Stimulated activated CD8-positive, alpha-beta memory T cell treated with anti-CD3 and anti-CD28 coated beads, Interleukin-4, amount 100 ng/mL, for 4 hours (primary cell): ENCODE measurements at places on chromosomes 6 and 20.

DNA sequence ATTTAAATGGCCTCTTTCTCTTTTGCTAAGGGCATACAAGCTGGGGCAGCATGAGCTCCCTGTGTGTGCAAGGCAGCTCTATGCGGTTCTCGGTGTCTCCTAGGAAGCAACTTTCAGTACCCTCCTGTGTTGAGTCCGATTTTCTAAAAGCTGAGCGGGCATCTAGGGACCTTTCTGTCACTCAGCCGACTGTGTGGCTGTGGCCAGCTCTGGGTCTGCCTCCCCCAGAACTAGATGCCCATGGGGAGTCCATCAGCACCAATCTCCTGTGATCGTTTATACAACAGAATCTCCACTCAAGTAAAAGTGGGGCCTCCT lies 7.5 kb downstream of the NELFCD start:
- DNase-seq: no peak

- DNase-seq: no peak
Observed at GRCh38 chr6:158831571-158831970, 12.4 kb upstream of the EZR start.

GRCh38 chr20:951384-952169 lies 35.4 kb upstream of the ANGPT4 start:
- DNase-seq: no peak

GRCh38 chr6:77740380-77740779 lies 87.5 kb downstream of the MEI4 start:
- no peak for DNase-seq

DNA sequence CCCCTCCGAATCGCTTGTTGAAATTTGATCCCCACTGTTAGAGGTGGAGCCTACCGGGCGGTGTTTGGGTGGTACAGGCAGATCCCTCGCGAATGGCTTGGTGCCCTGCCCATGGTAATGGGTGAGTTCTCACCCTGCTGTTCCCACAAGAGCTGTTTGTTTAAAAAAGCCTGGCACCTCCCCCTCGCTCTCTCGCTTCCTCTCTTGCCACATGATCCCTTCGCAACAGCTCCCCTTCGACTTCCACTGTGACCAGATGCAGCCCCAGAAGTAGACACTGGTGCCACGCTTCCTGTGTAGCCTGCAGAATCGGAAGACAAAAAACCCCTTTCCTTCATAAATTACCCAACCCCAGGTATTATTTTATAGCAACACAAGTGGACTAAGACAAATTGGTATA lies 292.2 kb upstream of the QKI start:
- no peak for DNase-seq

GRCh38 chr6:130129762-130130246 lies 92.9 kb downstream of the SAMD3 start:
- DNase-seq: no peak

- DNase-seq: no peak
Observed at GRCh38 chr6:127590344-127590743, 13.4 kb downstream of the C6orf58 start.

DNA sequence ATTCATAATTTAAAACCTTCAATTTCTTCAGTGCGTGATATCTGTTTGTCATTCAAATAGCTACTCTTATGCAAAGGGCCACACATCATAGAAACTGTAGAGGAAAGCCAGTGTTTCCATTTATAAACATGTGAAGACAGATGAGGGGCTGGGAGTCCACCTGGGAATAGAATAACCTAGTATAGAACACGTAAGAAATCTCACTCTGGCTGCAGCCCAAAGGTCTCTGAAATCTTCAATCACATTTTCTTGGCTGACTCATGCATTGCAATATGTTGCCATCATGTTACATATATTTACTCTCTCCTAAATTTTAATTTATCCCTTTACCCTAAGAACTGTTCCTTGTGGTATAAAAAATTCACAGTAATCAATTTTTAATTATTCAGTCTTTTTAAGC lies 123.2 kb downstream of the ELOVL4 start:
- no peak for DNase-seq

DNA sequence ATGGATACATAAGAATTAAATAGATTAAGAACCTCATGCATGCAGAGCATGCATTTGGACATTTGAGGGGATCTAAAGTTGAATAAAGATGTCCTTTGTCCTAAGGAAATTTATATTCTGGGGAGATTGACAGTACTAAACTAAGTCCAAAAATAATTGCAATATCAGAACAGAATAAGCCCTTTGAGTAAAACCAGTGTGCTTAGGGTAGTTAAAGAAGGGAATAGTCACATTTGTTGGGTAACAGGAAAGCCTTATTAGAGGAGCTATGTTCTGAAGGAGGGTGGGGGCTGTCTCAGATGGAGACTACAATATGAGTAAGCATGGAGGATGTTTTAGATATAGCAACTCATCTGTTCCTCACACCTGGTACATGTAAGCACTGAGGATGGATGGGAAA lies 35.8 kb downstream of the CDC5L start:
- no peak for DNase-seq

- no peak for DNase-seq
Observed at GRCh38 chr20:63370618-63371187, 9.6 kb upstream of the CHRNA4 start.

DNA sequence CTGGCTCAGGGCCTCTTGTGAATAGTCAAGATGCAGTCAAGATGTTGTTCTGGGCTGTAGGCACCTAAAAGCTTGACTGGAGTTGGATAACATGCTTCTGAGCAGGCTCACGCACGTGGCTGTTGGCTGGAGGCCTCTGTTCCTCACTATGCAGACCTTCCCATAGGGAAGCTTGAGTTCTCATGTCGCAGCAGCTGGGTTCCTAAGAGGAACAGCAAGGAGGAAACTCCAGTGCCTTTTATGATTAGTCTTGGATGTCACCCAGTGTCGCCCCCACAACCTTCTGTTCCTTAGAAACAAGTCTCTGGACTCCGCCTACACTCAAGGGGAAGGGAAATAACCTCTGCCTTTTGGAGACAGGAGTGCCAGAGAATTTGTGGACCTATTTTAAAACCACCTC lies 210.7 kb downstream of the BCAS1 start:
- DNase-seq: no peak

- DNase-seq: no peak
Observed at GRCh38 chr6:28134015-28134414, 7.7 kb upstream of the ZKSCAN8 start.

DNA sequence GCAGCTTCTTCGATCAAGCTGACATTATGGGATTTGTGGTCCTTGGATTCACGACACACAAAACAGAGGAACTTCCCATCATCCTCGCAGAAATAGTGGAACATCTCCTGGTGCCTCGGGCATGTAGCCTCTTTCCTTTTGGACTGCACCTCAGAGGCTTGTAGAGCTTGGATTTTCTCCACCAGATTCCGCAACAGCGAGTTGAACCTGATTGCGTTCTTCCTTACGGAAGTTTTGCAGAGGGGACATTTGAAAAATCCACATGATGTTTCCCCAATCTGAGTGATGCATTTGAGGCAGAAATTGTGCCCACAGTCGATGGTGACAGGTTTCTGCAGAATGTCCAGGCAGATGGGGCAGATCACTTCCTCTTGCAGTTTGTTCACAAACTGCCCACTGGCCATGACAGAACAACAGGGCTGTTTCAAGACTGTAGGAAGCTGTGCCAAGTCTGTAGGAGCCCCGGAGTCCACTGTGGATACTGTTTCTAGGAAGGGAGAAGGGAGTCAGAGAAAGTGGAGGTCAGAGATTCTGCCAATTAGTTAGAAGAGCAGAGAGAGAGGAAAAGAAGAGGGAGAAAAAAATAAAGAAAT lies 392 bp downstream of the TRIM31 start:
- no peak for DNase-seq

DNA sequence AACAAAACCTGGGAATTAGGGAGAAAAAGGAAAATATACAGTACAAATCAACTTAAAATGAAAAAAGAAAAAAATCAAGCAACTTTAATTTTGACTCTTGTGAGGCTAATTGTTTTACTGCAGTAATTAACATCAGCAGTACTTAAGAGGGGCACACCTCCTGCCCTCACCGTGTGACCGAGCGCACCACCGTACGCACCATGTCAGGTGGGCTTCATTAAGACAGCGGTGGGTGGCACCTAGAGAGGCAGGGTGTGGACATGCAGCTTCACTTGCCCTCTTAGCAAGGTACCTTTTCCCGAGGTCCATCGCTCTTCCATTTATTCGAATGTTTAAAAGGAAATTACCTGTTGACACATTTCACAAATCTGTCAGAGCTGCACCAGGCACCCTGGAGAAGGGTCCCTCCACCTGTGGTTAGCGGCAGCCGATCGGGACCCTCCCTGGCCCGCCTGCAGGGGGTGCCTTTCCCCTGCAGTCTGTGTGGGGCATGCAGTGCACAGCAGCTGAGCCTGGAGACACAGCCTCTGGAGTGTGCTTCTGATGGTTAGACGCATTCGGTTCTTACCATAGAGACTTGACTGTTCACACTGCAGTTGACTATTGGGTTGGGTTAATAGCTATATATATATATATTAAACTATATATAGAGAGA lies 184.1 kb downstream of the TMEM242 start:
- no peak for DNase-seq

- no peak for DNase-seq
Observed at GRCh38 chr6:77686931-77687330, 34.1 kb downstream of the MEI4 start.

GRCh38 chr6:50836231-50836630 lies 17.6 kb downstream of the TFAP2B start:
- DNase-seq: no peak

DNA sequence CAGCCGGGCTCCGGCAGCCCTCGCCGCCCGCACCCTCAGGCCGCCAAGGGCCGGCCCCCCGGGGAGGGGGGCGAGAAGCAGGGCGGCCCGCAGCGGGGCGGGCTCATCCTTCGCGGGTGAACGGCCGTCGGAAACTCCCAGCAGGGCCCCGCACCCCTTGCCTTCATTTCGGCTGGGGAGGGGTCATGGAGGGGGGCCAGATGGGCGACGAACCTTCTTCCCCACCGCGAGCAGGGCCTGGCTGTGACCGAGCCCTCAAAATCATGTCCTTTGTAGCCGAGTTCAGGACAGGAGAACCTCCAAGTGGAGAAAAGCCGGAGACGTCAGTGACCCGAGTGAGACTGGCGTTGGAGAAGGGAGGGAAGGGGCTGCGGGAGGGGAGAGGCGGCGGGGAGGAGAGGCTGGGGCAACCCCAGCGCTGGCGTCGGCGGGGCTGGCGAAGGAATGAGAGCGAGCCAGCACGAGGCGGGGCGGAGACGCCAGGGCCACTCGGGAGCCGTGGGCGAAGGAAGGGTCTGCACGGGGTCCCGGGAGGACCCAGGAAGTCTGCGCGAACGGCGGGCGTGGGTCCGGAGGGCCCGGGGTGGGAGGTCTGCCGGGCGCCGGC lies 571 bp upstream of the FOXC1 start:
- DNase-seq: no peak

- no peak for DNase-seq
Observed at GRCh38 chr20:49853640-49854039, 41.0 kb downstream of the SLC9A8 start.

DNA sequence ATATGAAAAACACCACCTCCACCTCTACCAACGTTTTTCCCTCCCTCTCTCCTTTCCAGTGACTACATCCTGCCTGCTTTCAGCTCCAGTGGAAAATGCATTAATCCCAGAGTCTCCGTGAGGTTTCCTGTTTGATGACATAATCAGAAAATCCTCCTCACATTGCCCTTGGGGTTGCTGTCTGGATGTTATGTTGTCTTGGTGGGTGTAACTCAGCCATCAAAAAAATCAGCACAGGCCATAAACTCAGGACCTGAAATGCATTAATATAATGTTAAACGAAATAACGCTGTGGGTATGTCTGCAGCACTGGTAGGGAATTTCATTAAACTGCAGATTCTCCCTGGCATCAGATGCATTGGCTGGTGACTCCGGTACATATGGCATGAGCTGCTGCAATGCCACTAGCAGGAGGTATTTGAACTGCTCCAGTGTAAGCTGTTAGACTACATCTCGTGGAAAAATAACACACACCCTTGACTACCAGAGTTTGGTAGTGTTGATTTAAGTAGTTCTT lies 297.8 kb downstream of the PRL start:
- DNase-seq: no peak

DNA sequence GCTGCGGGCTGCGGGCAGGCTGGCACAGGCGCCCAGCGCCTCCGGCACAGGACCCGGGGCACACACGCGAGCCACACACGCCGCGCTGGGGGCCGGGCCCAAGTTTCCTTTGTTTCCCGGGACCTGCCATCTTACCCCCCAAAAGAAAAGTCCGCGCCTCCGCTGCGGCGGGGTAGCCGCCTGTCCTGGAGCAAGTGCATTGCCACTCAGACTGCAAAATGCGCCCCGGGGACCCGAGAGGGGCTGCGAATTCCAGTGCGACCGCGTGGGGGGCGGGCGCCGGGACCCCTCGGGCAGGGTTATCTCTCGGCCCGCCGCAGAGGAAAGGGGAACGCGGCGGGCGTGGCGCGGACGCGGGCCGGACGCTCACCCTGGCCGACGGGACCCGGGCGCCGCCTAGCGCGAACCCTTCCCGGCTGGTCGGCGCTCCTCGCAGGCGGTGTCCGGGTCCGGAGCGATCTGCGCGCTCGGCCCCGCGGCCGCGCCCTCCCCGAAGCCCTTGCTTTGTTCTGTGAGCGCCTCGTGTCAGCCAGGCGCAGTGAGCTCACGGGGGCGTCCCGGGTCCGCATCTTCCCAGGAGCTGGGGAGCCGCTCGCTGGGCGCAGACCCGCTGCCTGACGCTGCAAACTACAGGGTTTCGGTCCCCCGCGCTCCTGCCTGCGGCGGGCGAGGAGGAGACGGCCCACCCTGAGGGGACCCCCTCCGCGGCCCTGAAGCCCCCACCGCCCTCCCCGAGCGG lies 639 bp upstream of the CD24 start:
- no peak for DNase-seq

DNA sequence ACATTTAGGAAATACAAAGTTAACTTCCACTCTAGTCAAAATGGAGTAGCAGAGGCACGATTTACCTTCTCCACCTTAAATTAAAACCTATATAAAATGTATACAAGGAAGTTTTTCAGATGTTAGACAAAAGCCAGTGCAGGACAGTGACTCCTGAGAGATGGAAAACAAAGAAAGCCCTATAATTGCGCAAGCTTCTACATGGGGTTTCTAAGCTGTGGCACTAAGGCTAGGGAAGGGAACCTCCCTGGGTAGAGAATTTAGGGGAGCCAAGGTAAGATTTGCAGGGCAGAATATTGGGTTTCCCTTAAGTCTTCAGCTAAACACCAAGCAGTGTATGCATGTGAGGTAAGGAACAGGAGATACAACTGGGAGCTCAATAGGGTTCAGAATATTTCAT lies 18.5 kb upstream of the ZC3H12D start:
- DNase-seq: no peak

DNA sequence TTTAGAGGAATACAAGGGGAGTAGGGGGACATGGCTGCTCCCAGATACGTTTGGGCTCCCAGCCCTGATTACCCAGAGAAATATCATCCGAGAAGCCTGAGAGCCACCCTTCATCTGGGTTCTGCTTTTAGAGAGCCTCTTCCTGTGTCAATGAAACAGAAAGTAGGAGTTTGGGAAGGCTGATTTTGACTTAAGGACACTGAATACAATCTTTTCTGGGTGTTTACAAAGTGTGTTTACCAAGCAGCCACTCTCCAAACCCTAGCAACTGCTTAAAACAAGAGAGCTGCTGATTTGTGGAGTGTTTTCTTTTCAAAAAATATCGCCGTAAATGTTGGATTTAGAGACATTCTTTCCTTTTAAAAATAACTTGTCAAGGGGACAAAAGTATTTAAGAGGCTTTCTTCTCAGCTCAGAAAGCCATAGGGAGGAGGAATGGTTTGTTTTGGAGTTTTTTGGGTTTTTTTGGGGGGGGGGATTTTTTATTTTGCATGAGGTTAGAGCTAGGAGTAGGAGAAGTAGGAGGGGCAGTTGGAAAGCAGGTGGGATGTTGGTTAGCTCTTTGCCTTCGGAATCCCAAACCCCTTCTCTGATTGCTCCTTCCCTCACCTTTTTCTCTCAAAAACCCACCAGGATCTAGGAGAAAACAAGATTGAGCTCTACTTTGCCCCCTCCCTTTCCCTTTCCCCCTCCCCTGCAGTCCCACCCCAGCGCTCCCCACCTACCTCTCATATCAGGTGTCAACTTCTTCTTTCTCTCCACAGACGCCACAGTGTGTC lies 12.4 kb downstream of the MAFB start:
- no peak for DNase-seq
